ENCODE measurements at places on chromosomes 12 and 14.

- DNase-seq, result peak; percentile 27
These were observed 191.2 kb upstream of the LMNTD1 start for GRCh38 chr12:25744313-25744712.

- DNase-seq, result peak; percentile 94
These were observed 216.0 kb upstream of the RGS6 start for GRCh38 chr14:71716041-71716772.

DNA sequence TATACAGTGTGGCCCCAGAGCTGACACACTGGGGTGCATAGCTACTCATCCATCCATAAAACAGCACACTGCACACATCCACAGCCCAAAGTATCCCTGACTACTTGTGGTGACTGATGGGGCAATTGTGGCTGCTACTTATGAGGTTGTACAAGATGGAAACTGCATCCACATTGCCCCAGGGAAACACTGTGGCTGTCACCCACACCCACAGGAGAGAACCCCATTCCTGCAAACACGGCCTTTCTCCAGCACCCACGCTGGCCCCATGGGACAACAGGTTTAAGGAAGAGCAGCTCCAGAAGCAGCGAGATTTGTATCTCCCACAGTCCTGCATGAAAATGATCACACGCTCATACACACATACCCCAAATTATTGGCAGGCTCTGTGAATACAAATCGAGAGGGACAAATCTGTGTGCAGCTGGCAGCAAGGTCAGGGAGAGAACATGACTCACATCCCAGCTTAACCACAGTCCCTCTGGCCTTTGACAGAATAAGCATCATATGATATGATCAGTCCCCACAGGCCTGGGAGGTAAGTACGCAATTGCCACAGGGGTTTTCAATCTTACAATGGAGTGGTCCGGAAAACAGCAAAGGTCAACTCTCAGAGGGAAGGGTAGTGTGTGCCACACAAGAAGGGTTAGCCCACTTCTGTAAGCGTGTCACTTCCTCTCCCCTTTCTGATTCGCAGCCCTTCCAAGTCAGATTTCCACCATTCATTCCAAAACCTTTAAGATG is 61.9 kb downstream of the ESR2 start:
- DNase-seq, result peak; percentile 68

GRCh38 chr12:4006743-4007142 is 133.5 kb upstream of the PARP11 start:
- no peak for DNase-seq

DNA sequence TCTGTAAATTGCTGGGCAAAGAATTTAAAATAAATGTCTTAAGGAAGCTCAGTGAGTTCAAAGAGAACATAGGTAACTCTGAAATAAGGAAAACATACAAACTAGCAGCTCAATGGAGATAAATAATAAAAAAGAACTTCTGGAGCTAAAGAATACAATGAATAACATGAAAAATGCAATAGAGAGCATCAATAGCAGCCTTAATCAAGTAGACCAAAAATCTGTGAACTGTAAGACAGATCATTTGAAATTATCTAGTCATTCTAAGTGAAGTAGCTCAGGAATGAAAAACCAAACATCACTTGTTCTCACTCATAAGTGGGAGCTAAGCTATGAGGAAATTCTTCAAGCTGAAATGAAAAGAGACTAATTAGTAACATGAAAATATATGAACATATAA is 5.8 kb upstream of the ABCC9 start:
- no peak for DNase-seq

- DNase-seq, result no peak
These were observed 4.5 kb upstream of the ARF3 start for GRCh38 chr12:48961801-48962200.

- DNase-seq, result no peak
These were observed 22.3 kb upstream of the FRS2 start for GRCh38 chr12:69447892-69448291.

GRCh38 chr12:104207416-104208205 is 8.0 kb upstream of the TXNRD1 start:
- peak; percentile 45 for DNase-seq

DNA sequence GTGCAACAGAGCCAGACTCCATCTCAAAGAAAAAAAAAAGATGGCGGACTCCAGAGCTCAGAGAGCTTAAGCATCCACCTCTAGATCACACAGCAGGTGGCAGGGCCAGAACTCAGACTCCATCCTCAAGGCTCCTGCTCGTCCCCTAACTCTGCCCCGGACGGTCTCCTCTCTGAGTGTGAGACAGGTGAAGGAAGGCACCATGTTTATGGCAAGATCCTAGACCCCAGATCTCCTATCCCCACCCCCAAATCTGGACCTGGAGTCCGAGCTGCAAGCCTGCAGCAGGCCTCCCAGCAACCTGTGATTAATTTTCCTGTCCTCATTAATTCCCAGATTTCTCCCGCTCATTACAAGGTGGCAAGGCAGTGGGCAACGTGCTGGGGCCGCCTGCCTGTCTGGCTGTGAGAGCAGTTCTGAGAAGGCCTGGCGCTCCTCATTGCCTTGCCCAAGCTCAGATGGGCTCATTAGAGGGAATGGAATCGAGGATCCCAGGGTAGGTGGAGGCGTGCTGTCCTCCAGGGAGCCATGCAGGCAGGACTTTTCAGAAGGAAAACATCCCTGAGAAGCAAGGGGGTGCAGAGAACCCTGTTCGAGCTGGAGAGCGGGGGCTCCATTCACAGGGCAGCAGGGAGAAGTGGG is 296.6 kb upstream of the RTL1 start:
- no peak for DNase-seq

- DNase-seq, result no peak
These were observed 175.3 kb downstream of the PHLDA1 start for GRCh38 chr12:75856235-75856634.

DNA sequence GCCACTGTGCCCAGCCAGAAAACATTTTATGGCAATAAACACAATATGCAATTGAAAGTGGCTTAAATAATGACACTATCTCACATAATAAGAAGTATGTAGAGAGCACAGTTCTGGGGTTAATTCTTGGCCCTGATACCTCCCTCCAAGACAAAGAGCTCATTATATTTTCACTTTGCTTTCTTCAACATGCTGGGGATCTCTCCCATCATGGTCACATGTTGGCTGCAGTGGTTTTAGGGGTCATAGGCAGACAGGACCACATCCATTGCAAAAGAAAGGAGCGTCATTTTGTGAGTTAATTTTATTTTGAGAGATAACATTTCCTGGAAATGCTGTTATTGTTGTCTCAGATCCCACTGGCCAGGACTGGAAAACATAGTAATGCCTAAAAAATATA is 8.3 kb upstream of the SLC38A2 start:
- no peak for DNase-seq

- peak; percentile 54 for DNase-seq
These were observed 88.6 kb downstream of the R3HDM2 start for GRCh38 chr12:57342207-57342691.

DNA sequence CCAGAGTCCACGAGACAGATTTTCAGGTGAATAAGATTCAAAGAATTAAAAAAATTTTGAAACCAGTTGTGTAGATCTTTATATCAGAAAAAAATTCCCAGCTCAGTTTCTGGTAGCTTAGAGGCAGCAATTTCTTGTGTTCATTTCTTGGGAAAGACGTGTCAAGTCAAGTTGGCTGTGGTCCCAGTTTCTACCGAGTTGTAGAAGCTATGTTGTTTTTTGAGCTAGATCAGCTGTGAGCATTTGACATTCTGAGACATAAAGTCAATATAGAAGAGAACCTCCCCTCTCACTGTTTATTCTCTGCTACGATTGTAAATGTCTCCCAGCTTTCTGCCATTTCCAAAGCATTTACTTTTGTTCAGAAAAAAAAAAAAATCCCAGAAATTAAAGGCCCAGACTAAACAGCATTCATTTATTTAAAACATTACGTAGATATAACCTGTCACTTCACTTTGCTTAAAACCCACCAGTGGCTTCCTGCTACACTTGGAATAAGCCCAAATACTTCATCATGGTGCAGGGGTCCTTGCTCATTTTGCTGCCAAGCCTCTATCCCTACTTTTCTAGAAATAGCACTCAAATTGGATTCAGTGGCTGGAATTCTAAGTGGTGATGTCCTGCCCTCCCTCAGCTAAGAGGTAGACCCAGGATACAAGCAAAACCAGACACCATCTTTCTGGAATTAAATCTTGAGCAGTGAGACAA is 20.6 kb upstream of the PYGL start:
- DNase-seq, result peak; percentile 93

GRCh38 chr12:16844875-16845274 is 238.9 kb upstream of the LMO3 start:
- DNase-seq, result no peak

DNA sequence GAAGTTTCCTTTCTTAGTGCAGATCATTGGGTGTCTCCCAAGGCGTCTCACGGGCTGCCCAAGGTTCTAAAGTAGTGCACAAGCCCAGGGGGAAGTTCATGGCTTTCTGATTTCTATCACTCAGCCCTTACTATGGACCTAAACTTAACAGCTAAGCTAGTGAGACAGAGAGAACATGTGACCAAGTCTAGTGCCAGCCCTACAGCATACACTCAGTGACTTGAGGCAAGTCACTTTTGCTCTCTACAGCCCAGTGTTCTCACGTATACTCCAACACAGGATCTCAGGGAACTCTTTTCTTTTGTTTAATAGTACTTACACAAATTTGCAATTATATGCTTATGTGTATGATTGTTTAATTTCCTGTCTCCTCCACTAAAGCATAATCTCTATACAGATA is 48.6 kb downstream of the NKX2-1 start:
- no peak for DNase-seq

GRCh38 chr12:678747-679712 is 15.8 kb upstream of the NINJ2 start:
- no peak for DNase-seq

DNA sequence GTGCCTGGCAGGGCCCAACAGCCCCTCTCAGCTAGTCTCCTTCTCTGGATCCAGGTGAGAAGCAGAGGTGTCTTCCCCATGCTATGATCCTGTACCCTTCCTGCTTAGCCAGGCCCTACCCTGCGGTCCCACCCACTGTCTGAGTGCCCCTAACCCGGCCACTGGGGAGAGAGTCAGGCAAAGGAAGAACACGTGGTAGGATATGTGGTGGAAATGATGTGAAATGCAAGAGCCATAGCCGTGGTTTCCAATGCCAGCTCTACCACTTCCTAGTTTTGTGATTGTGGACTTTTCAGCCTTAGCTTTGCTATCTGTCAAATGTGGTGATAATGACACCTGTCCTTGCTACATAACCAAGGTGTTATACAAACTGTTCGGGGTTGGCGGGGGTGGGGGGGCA is 15.8 kb downstream of the KRT2 start:
- no peak for DNase-seq

GRCh38 chr12:113151655-113152054 is 2.1 kb downstream of the CFAP73 start:
- DNase-seq, result no peak

- no peak for DNase-seq
These were observed 10.6 kb downstream of the SRP54 start for GRCh38 chr14:34993426-34993825.
